ENCODE measurements at places on chromosomes 5 and 9. TPM values are rescaled to one million over a fixed set of nuclear protein-coding genes. Genes with fewer than 3 reads are reported as not detected.

DNA sequence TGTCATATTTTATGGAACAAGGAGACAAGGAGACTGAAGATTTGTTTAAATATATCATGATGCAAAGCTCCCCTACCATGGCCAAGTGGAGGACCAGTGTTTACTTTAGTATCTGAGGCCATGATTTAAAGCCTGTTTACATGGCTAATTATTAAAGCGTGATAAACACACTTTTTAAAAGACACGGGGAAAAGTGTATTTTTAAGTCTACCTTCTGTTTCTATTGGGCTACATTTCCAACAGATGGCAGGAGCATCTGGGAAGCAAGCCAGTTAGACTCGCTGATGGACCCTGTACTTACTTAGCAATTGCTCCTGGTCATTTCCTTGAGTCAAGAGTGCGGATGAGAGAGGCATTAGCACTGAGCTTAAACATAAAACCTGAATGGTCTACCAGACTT is 480.3 kb upstream of the SEMA6A start:
- no peak for DNase-seq

DNA sequence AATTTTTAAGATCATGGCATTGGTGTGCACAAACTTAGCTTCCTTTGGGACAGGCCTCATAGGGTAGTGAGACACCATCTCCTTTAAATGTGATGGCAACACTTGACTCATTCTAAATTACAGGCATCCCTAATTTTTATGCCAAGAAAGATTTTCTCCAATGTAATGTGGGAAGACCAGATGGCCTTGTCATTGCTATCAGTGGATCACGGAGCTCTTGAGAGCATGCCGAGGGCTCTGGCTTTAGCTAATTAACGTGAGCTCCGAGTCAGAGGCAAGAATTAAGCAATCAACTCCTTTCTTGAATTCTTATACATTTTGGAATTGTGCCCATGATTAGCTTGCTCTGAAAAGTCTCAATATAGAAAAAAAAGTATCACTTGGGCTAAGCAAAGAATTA is 215.8 kb downstream of the LRRC70 start:
- DNase-seq = no peak

ARHGEF39 gene
- 3.9 TPM for total RNA-seq

DNA sequence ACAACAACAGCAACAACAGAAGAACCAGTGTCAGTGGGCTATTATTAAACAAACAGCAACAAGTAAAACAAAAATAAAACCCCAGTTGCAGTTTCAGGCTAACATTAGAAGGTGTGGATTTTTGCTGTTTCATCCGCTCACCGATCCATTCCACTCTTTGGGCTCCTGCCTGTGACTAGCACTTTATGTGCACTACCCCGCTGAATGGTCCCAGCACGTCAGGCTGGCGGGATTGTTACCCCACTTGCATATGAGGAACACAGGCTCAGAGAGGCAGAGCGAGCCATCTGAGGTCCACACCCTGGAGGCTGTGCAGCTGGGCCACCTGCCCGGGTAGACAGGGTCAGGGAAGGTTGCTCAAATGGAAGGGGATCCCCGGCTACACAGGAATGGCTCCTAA is 26.0 kb downstream of the NSG2 start:
- DNase-seq = no peak

GRCh38 chr9:748861-749497 is 92.5 kb upstream of the DMRT1 start:
- no peak for DNase-seq

Measured in fibroblast of the aortic adventitia (primary cell).